ENCODE measurements at places on chromosomes 11 and 22. TPM values are rescaled to one million over a fixed set of nuclear protein-coding genes. Genes with fewer than 3 reads are reported as not detected.

The RFPL2 gene
- 0.16 TPM for total RNA-seq

The TEX12 gene
- total RNA-seq = not detected

The MS4A14 gene
- total RNA-seq = not detected

The FAM181B gene
- not detected for total RNA-seq

The DNAJB7 gene
- total RNA-seq = not detected

The SHANK2 gene
- total RNA-seq = not detected

The KCNK4 gene
- not detected for total RNA-seq

The PDGFB gene
- 3.3 TPM for total RNA-seq

DNA sequence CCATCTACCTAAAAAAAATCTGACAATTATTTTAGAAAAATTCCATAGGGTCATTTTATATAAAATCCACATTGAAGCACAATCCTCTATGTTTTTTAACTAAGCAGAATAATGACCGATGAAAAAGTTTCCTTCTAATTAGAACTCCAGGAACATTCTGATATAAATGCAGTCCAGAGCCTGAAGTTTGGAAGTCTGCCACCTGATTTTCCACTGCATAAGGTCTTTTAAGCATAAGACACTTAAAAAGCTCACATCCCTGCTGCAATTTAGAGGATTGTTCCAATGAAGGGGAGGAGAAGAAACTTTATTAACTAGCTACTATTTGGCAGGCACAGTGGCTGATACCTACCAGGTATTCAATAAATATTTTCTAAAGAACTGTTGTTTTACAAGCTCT, 570.3 kb upstream of the ANO5 start:
- DNase-seq = no peak

GRCh38 chr11:121221496-121222200, 70.9 kb upstream of the SC5D start:
- no peak for DNase-seq

DNA sequence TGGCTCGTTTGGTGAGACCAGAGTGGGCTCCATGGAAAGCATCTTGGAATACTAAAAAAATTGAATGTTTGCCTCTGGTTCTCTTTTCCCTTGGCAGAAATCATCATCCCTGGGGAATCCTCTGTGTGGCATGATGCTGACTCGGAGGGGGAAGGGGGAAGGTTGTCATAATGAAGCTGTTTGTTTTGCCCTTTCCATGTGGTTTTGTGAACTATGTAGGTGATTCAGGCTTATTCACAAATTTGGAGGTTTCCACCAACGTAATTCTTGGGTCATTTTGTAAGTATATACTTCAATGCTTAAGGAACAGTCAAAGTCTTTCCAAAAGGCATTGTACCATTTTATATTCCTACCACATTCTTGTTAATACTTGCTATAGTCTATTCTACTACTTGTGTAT, 754.0 kb upstream of the FAT3 start:
- no peak for DNase-seq

- DNase-seq = no peak
Observed at GRCh38 chr22:44348971-44349560, 36.3 kb upstream of the SHISAL1 start.

DNA sequence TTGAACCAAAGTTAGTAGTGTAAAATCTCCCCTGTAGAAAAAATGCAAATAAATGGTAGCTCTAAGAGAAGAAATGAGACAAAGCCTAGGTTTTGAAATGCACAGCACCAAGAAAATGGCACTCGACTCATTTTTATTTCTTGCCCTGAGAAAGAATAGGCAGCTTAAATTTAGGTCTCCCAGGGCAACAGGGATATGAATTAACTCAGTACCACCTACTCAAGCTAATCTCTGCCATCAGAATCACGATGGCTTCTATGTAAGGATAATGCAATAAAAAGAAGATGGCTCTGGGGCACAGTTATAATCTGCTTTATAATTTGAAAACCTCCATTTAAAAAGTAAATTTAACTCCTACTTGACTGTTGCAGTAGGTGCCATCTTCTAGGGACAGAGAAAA, 1784.3 kb downstream of the LRRC4C start:
- DNase-seq = no peak

GRCh38 chr11:128757886-128758612, 64.2 kb downstream of the FLI1 start:
- DNase-seq = no peak

GRCh38 chr11:44008698-44009097, 39.1 kb upstream of the ACCSL start:
- DNase-seq = no peak

GRCh38 chr11:22389526-22390282, 51.5 kb downstream of the SLC17A6 start:
- DNase-seq = no peak

GRCh38 chr22:30828187-30829155, 133.8 kb downstream of the OSBP2 start:
- no peak for DNase-seq

GRCh38 chr22:31742115-31742514, 7.8 kb downstream of the PRR14L start:
- DNase-seq = no peak

DNA sequence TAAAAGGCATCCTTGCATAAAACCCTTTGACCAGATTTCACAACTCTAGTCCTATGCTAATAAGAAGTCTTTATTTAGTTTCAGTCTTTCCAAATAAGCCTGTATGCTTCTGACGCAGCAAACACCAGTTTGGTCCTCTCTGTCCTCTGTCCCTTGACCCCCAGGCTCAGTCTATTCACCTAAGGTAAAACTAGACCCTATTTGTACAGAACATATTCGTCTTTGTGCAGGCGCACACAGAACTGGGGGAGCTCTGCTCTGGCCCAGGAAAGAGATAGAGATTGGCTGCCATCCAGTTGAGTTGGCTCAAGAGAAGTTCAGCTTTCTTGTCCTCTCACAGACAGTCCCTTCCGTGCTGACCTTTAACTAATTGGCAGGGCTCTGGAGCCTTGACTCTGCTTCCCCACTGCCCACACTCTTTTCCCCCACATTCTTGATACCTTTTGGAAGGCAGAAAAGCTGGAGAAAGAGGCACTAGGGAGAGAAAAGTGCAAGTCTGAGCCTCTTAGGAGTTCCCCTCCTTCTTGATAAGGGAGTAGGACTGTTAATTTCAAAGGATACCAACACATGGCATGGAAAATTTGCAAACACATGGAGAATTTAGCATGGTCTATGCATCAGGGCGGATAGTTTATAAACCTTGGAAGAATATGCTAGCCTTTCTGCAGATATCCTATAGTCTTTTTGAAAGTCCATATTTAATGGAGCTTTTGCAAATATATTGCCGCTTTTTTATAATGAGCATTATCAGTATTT, 21.2 kb upstream of the PSMA1 start:
- DNase-seq = no peak

- DNase-seq = no peak
Observed at GRCh38 chr11:130859886-130860285, 56.4 kb downstream of the SNX19 start.

- no peak for DNase-seq
Observed at GRCh38 chr22:36257948-36258670, 5.2 kb downstream of the APOL1 start.

DNA sequence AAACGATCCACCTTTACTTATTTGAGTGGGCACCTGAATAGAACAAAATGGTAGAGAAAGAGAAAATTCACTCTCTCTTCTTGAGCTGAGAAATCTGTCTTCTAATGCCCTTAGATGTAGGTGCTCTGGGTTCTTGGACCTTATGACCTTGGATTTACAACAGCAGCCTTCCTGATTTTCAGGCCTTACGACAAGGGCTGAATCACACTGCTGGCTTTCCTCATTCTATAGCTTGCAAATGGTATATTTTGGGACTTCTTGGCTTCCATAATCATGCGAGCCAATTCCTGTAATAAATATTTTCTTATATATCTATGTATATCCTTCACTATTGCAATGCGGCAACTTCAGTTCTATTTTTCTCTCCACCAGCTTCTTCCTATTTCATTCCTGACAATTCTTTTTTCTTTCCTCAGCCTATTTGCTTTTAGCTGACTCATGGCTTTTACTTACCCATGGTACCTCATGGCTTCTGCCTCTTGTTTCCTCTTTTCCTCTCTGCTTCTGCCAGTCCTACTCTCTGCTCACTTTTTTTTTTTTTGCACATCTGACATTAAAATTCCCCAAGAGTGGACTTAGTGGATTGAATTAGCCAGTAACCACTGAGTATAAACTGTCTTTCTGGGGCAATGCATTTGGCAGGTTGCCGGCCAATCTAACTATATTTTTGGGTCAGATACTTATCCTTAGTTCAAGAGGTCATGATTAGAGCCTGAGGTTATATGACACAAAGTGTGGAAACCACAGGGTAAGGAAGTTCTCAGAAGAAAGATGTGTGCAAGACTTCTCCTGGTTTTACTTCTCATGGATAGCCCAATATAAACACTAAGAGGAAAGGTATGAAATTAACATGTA, 359.5 kb downstream of the TMEM135 start:
- DNase-seq = no peak

- DNase-seq = no peak
Observed at GRCh38 chr11:118128310-118128709, 24.3 kb downstream of the SCN4B start.

DNA sequence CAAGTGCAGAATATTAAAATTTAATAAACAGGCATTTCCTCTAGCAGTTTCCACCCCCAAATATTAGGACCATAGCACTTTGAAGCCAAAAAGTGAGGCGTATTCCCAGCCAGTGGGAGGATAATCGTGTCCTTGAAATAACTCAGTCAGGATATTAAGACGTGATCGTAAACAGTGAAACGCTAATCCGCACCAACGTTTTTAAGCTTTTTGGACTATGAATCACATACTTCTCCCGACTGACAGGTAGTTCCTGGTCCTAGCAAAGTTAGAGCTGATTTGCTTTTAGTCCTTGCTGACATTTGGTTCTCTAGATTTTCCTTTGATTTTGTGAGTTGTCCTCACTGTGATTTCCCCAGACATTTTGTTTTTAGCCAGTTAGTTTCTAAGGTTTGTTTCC, 197.1 kb upstream of the ARHGAP20 start:
- no peak for DNase-seq

DNA sequence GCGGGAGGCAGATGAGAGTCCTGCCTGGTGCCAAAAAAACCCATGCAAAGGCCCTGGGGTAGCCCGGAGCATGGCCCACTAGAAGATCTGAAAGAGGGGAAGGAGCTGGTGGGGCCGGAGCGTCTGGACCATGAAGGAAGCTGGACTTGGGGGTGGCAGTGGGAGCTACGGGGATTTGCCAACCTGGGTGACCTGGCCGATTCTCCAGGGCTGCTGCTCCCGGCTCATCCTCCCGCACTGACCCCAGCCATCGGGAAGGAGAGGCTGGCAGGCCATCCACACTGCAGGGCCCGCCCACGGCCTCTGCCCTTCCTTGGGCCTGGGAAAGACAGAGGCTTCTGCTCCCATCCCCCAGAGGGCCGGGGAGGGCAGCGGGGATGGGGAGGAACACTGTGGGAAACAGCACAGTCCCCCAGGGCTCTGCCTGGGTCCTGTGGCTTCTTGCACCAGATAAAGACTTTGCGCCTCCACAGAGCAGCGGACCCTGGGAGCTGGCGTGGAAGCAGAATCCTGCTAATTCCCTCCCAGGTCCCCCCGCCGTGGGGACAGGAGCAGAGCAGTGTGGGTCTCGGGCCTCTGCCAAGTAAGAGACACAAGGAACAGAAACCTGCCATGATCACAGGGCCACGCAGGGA, 87.1 kb upstream of the LINC01488 start:
- no peak for DNase-seq

DNA sequence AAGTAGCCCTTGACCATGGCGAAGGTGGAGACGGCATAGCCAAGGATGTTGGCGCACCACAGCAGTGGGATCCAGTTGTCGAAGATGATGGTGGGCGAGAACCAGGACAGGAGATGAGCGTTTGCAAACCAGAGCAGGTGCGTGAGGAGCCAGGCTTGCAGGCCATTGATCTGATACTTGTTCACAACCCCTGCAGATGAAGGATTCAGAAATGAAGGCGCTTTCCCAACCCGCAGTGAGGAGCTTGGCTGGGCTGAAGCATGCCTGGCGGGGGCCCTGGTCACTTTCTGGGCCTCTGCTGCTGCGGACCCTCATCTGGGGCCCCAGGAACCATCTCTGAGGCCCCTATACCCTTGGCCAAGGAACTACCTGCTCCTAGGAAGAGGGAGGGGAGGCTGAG, 6.9 kb downstream of the DHCR7 start:
- no peak for DNase-seq

DNA sequence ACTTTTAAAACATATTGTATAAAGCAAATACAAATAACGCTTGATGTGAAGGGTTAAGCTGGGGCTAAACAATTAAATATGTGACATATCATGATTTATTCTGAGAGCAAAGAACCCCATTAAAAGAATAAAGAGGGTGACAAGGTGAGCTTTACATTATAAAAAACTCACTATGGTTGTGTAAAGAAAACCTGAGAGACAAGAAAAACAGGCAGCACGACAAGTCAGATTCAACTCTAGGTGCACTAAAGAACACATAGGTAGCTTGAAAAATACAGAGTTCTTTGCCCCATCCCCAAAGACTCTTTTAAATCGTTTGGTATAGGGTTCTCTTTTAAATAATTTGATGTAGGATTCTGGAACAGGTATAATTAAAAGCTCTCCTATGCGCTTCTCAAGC, 63.5 kb downstream of the LUZP2 start:
- no peak for DNase-seq

GRCh38 chr11:74015919-74016684, 7.2 kb upstream of the UCP3 start:
- DNase-seq = no peak

- DNase-seq = no peak
Observed at GRCh38 chr11:1750481-1750839, at the start of gene IFITM10. TSS of gene IFITM10 (minus strand) at chr11:1750595. CDS start at chr11:1750442, 153 bp downstream.

GRCh38 chr11:23556163-23556750, 696.0 kb upstream of the CCDC179 start:
- DNase-seq = no peak

DNA sequence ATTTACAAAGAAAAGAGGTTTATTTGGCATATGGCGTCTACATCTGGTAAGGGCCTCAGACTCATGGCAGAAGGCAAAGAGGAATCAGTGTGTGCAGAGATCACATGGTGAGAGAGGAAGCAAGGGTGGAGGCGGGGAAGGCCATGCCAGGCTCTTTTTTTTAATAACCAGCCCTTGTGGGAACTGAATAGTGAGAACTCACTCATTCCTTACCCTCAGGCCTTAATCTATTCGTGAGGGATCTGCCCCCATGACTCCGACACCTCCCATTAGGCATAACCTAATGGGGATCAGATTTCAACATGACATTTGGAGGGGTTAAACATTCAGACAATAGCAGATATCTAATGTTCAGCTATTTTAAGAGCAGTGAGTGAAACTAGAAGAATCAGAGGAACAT, 55.7 kb downstream of the ATM start:
- DNase-seq = no peak

GRCh38 chr11:29333993-29334775, 682.6 kb downstream of the KCNA4 start:
- DNase-seq = no peak

GRCh38 chr11:109123816-109124787, 297.9 kb upstream of the C11orf87 start:
- DNase-seq = no peak
